HepG2 (cell line): ENCODE measurements at places on chromosomes 11 and 22.

GRCh38 chr22:19663821-19664355 is 50.4 kb upstream of the SEPTIN5 start:
- no peak for DNase-seq

DNA sequence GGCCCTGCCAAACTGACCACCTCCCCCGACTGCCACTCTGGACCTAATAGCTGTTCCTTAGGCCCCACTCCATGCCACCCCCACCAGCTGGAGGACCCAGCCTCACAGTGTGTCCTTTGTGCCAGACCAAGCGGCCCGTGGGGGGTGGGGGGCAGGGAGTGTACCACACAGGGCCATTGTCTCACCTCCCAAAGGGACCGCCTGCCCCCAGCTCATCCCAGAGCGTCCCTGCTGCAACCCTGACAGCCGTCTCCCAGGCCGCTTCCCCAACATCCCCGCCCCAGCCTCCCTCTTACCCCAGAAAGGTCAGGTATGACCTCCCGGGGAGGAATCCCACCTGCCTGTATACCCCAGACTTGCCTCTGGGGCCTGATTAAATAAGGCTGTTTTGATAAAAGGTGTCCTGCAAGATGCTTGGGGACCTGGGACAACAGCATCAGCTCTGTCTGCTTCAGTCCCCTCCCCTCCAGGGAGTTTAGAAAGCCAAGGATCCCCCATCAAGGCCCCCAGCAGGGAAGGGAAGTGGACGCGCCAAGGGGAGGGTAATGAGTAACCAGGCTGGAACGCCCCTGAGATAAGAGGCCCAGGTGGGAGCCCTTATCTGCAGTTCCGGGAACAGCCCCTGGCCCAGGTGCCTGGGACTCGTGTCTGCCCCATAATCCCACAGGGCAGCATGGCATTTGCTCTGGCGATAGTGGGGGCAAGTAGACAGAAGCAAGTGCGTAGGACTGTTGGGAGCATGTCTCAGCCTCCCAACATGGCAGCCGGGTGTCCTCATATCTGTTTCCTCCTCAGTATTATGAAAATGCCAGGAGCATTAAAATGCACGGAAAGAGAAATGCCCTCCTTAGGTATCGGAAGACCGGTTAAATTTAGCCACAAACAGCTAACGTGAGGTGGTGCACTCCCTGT is 9.0 kb downstream of the CDC42EP1 start:
- DNase-seq = peak; percentile 90

DNA sequence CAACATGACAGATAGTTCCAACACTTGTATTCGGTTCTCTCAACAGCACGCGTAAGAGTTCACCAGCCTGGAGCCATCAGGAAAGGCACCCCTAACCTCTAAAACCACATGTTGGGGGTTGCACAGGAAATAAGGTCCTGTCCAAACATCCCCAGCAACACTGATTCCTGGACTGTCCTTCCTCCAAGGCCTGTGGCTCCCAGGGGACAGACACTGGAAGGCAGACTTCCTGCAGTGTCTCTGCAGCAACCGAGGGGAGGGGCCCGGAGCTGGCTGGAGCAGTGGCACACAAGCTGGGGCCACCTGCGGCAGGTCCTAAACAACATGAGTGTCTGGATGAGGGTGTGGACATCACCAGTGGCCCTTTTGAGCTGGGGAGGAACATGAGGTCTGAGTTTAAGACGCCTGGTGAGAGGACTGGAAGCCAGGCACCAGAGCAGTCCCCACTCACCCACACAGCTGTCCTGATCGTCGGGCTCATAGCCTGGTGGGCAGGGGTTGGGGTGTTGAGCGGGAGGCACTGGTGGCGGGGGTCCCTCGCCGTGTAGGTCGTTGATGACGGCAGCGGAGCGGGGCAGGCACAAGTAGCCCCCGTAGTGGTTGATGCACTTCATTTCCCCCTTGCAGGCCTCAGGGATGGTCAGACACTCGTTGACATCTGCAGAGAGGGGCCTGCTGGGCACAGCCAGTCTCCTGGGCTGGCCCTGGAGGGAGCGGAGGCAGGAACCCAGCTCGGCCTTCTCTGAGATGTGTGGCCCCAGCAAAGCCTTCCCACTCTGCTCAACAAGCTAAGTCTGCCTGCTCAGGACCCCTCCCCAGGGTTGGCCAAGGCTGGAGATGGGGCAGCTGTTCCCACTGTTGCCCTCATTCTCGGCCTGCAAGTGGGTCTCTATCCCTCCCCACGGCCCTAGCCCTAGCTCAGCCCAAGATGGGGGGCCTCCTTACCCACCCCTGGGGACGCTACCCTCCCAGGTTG is 1.6 kb downstream of the EFEMP2 start:
- no peak for DNase-seq

DNA sequence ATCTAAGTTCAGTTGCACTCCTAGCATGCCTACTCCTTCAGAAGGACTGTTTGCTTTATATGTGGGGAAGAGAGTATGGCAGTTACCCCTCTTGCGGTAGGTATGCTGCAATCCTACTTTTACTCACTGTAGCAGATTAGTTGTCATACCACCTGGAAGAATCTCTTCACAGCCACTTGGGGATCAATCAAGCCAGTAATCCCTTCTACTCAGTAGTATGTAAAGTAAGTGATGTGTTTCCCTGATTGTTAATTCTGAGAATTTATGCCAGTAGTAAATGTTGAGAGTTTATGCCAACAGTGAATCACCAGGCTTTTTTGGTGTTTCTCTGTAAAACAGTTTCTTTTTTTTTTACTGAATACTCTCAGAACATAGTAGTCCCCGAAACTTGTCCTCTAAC is 34.4 kb downstream of the PRMT3 start:
- DNase-seq = no peak

- no peak for DNase-seq
Observed at GRCh38 chr11:118045191-118045590, 31.7 kb upstream of the TMPRSS4 start.

DNA sequence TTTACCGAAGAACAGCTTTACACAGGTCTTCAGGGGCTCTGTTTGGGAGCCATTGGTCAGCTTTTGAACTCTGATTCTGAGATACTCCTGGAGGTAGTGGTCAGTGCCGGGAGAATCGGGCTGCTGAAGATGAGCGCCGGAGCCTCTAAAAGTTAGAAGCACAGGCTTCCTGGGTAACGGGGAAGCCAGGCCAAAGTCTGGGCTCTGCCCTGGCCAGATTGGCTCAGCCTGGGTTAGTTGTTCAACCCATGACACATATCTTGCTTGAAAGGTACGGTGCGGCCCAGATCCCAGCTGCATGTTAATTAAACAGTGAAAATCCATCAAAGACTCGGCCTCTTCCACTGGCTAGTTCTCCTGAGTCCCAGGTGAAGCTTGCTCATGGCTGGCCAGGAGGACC is 18.0 kb downstream of the PARVA start:
- DNase-seq = no peak

DNA sequence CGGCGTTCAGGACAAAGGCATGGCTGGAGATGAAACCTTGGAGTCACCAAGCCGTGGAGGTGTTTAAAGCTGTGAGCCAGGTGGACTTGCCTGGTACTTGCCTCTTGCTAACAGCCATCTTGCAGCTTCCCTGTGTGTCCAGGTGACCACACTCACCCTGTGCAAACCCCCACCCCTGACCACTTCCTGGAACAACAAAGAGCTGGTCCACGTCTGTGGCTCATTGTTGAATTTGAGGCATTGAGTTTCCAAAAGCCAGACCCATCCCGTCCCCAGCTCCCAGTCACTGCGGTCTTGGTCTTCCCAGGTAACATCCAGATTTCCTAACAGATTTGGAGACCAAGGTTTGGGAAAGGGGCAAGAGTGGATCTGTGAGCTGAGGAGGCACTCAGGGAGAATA is 18.5 kb downstream of the DHCR7 start:
- DNase-seq = no peak

DNA sequence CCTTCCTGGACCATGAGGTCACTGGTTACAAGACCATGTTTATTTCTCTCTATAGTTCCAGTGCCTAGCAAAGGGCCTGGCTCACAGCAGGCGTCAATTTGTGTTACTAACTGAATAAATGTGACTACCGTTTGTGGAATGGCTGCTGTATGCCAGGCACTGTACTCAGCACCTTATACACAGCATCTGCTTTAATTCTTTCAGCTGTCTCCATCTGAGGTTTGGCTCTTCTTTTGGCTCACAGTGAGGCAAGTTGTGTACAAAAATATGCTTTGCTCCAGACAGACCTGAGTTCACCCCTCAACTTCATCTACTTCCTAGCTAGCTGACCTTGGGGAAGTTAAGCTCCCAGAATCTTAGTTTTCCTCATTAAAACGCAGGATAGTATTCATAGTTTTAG is 75.3 kb upstream of the PHOX2A start:
- DNase-seq = no peak

- DNase-seq = no peak
Observed at GRCh38 chr22:48736593-48737460, 1090.8 kb downstream of the BRD1 start.

DNA sequence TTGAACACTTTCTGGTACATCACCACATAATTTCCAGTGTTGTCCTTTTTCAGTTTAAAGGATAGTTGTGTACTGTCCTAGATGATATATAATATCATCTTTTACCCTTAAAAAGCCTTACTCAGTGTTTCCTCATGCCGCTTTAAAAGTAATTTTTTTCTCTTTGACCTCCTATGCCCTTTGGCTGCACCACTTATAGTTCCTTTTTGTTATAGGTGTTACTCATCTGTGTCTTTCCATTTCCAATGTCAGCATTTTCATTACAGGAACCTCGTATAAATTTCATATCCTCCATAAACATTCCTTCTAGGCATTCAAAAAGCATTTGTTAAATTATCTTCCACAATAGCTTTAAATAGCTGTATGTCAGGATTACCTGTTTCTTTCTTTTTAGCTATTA is 40.8 kb downstream of the USP47 start:
- DNase-seq = no peak

DNA sequence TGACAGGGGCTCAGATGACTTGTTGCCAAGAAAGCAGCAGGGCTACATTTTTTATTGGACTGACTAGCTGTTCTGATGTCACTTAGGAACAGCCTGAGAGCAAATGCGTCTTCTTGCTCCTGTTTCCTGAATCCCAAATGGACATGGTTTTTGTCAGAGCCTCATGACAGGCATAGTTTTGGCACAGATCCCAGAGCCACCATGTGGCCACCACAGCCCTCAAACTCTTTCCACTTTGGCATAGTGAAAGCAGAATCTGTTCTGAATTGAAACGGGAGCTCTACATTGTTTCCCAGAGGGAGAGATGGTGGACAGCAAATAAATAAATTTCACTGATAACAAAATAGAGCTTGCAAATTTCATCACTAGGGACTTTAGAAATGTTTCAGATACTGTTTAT is 222.2 kb downstream of the C11orf87 start:
- no peak for DNase-seq

DNA sequence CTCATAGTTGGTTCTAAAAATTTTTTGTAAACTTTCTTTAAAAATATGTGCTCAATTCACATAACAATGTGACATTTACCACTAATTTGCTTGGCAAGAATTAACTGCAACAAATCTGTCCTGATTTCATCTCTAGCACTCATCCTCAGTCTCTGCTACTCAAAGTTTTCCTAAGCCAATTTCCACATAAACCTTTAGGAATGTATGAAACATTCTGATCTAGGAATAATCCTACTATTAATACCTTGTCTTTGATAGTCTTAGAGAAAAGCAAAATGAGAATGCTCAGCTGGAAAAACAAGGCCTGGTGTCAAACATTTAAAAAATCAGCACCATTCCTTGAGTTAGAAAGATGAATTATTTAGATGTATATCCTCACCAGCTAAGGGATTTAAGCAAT is 114.3 kb downstream of the CD44 start:
- DNase-seq = no peak
